Placental pericyte (primary cell): ENCODE measurements at places on chromosomes 2 and 18. TPM values are rescaled to one million over a fixed set of nuclear protein-coding genes. Genes with fewer than 3 reads are reported as not detected.

MAB21L4 gene
- not detected in 2 replicates for total RNA-seq

CYRIA gene
- 0.22 and 0.43 TPM in 2 replicates for total RNA-seq

GCG gene
- total RNA-seq = not detected in 2 replicates

INPP4A gene
- 17.9 and 30.2 TPM in 2 replicates for total RNA-seq

MBD2 gene
- 18.8 and 26.2 TPM in 2 replicates for total RNA-seq

OTOF gene
- total RNA-seq = 0.14 TPM in 1 of 2 replicates, not detected in the other

RAX gene
- total RNA-seq = not detected in 2 replicates

VIT gene
- total RNA-seq = 0.22 TPM in 1 of 2 replicates, not detected in the other

NPHP1 gene
- 2.4 and 3.3 TPM in 2 replicates for total RNA-seq

LRRC30 gene
- not detected in 2 replicates for total RNA-seq

PAX3 gene
- total RNA-seq = not detected in 2 replicates

OSBPL1A gene
- total RNA-seq = 22.8 and 27.8 TPM in 2 replicates
